Metanephros (tissue), 2 donors: ENCODE measurements at places on chromosomes 1 and 21. TPM values are rescaled to one million over a fixed set of nuclear protein-coding genes. Genes with fewer than 3 reads are reported as not detected.

The MAP7D1 gene
- 45.6 TPM for total RNA-seq

The NBL1 gene
- total RNA-seq: 22.0 TPM

The RNPC3 gene
- total RNA-seq: 29.0 TPM

The DISP1 gene
- total RNA-seq: 13.1 TPM

The MPZ gene
- 8.2 TPM for total RNA-seq

The ZNF593OS gene
- not detected for total RNA-seq

The AGRN gene
- 246 TPM for total RNA-seq

The NUDT4B gene
- total RNA-seq: 9.4 TPM

The FCER1G gene
- 21.9 TPM for total RNA-seq

The GNG4 gene
- 2.6 TPM for total RNA-seq

The E2F2 gene
- 9.0 TPM for total RNA-seq

The RC3H1 gene
- total RNA-seq: 26.3 TPM

The COL24A1 gene
- 1.9 TPM for total RNA-seq

The KCNK1 gene
- total RNA-seq: 7.9 TPM

The DNAJC28 gene
- total RNA-seq: 2.2 TPM

The KCNK2 gene
- 1.9 TPM for total RNA-seq

The GRIK1 gene
- total RNA-seq: 1.5 TPM

The TRIM63 gene
- total RNA-seq: 9.4 TPM

The B3GALT5 gene
- 1.9 TPM for total RNA-seq

The GOLPH3L gene
- 18.8 TPM for total RNA-seq

The RHOU gene
- 16.0 TPM for total RNA-seq

The LCE6A gene
- not detected for total RNA-seq

The SPOCD1 gene
- total RNA-seq: 0.76 TPM

The KLHL21 gene
- total RNA-seq: 37.8 TPM

The UAP1 gene
- 27.8 TPM for total RNA-seq

The C1orf185 gene
- not detected for total RNA-seq

The GPR153 gene
- total RNA-seq: 6.2 TPM

The DEPDC1 gene
- total RNA-seq: 6.7 TPM

The C1QTNF12 gene
- total RNA-seq: 5.3 TPM

The ITLN2 gene
- not detected for total RNA-seq

The KRTAP7-1 gene
- not detected for total RNA-seq

The MMEL1 gene
- 6.8 TPM for total RNA-seq

The TMEM167B gene
- 25.9 TPM for total RNA-seq

The BCAN gene
- total RNA-seq: 0.18 TPM
